ENCODE measurements at places on chromosomes 2 and 18.

GRCh38 chr2:138712212-138712979 is 67.8 kb downstream of the NXPH2 start:
- DNase-seq = no peak

DNA sequence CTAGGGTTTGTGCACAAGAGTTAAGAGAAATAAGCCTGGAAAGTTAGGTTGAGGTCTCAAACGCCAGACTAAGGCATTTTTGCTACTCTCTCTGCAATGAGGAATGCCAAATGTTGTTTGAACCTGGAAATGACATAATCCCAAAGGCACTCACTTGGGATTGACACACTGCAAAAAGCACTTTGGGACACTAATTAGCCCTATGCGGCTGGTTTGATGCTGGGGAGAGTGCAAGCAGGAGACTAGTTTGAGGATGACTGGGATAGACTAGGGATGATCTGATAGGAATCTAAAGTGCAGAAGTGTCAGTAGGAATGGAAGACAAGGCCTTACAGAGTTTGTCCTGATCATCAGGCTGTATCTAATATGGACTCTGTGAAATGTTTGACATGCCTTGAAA is 469.0 kb downstream of the SLC4A3 start:
- DNase-seq = no peak

DNA sequence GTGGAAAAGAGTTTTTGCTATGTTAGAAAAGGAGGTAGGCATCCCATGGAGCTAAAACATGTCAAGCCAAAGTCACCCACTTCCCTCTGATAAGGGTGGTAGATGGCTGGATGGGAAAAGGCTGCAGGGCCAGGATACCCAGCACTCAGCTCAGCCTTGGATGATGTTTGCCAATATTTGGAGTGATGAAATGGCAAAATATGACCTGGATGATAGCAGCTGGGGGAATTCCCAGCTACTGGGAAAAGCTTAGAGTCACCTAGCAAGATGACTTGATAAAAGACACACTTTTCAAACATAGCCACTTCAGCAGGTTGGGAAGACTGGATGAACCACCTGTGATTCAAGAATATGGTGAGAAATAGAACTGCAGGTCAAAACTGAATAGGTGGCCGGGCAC is 10.1 kb downstream of the RFX8 start:
- no peak for DNase-seq

DNA sequence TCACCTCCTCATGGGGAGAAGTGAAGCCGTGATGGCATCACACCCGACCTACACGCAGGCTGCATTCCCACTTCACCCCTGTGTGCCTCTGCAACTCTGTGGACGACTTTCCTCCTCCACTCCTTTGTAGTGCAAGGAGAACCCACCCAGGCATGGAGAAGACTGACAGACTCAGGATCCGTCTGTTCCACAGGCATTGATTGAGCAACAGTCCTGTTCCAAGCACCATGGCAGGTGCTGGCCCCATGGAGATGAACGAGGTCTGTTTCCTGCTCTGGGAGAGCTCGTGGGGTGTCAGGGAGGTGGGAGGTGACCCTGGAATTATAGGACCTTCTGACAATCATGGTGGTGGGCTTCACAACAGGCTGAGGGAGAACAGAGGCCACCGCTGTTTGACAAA is 284.7 kb upstream of the HDAC4 start:
- no peak for DNase-seq

DNA sequence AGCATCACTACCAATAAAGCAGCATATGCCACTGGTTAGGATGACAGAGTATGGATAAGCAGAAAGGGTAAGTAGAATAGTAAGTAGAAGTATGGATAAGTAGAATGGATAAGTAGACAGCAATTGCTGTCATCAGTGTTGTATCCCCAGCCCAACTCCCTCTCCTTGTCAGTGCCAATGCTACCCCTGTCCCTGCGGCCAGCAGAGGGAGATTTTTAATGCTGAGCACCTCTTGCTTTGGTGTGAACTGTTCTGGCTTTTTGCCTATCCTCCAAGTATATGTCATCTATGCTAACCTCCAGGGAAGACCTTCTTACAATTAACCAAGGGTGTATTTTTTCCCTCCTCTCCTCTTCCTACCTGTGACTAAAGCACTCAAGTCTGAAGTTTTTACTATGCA is 136.7 kb upstream of the SPHKAP start:
- DNase-seq = no peak

- no peak for DNase-seq
These were observed 15.9 kb upstream of the SERPINB11 start for GRCh38 chr18:63686871-63687270.

- no peak for DNase-seq
These were observed 56.4 kb upstream of the RBMS1 start for GRCh38 chr2:160550048-160550447.

GRCh38 chr18:22277758-22278157 is 108.4 kb downstream of the GATA6 start:
- DNase-seq = no peak

- DNase-seq = no peak
These were observed 19.3 kb downstream of the RBMS1 start for GRCh38 chr2:160474319-160474645.

- no peak for DNase-seq
These were observed 54.6 kb upstream of the ZFP36L2 start for GRCh38 chr2:43280994-43281393.

DNA sequence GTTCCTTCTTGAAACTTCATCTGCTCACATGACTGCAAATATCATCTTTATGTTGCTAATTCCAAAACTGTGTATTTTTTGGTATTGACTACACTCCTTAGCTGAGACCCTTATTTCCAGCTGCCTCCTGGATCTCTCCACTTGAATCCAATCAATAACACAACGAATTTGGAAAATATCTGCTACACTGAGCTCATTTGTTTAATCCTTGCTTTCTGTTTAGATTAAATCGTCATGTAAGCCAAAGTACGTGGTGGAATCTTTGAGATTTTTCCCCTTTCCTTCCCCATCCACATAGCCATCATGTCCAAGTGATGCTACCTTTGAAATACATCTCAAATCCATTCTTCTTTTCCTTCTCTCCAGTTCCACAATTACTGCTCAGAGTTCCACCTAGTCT is 15.6 kb downstream of the OTX1 start:
- DNase-seq = no peak

GRCh38 chr18:11826836-11827235 is 24.4 kb upstream of the CHMP1B start:
- no peak for DNase-seq

- no peak for DNase-seq
These were observed 137.1 kb downstream of the ZEB2 start for GRCh38 chr2:144382849-144383248.

- no peak for DNase-seq
These were observed 897.2 kb upstream of the CDH2 start for GRCh38 chr18:29074147-29074546.

DNA sequence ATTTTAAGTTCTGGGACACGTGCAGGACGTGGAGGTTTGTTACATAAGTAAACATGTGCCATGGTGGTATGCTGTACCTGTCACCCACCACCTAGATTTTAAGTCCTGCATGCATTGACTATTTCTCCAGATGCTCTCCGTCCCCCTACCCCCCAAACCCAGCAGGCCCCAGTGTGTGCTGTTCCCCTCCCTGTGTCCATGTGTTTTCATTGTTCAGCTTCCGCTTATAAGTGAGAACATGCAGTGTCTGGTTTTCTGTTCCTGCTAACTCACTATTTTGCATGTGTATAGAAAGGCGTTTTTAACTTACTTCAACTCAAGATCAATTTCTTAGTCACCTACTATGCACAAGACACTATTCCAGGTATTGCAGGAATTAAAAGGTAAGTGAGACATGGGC is 128.0 kb downstream of the PLCL1 start:
- DNase-seq = no peak

- DNase-seq = peak; percentile 62
These were observed 72.2 kb upstream of the THUMPD2 start for GRCh38 chr2:39851251-39851650.

DNA sequence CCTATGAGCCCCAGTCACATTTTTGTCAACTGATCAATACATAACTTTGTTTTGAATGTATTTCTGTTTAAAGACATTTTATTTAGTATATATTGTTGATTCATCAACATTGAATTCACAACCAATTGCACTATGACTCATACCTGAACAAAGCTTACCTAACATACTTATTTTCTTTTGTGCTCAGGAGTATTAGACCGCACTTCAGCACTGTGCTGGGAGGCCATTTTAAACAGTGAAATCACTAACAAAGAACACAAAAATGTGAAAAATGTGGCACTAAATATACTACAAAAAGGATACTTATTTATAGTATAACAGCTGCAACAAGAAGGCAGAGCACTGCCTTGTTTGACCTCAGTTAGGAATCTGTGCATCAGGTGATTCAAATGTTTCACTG is 12.4 kb upstream of the IFIH1 start:
- DNase-seq = no peak

DNA sequence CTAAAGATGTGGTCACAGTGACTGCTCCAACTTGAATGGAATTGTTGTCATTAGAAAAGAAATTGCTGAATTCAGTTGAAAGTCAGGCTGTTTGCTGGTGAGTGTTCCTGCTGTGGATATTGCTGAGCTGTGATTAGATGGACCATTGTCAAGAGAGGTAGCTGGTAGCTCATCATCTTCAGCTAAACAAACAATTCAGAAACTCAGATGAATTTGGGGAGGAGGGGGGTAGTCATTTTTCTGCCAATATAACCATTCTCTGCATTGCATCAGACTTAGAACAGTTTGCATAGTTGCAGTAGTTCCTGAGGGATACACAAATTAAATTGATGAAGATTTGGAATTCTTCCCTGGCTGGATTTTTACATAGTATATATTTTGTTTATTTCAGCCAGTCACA is 108.3 kb downstream of the MTCL1 start:
- peak; percentile 93 for DNase-seq

- DNase-seq = peak; percentile 46
These were observed 304.8 kb upstream of the FSIP2 start for GRCh38 chr2:185433824-185434223.

- no peak for DNase-seq
These were observed 42.4 kb downstream of the KLF7 start for GRCh38 chr2:207123335-207123744.

DNA sequence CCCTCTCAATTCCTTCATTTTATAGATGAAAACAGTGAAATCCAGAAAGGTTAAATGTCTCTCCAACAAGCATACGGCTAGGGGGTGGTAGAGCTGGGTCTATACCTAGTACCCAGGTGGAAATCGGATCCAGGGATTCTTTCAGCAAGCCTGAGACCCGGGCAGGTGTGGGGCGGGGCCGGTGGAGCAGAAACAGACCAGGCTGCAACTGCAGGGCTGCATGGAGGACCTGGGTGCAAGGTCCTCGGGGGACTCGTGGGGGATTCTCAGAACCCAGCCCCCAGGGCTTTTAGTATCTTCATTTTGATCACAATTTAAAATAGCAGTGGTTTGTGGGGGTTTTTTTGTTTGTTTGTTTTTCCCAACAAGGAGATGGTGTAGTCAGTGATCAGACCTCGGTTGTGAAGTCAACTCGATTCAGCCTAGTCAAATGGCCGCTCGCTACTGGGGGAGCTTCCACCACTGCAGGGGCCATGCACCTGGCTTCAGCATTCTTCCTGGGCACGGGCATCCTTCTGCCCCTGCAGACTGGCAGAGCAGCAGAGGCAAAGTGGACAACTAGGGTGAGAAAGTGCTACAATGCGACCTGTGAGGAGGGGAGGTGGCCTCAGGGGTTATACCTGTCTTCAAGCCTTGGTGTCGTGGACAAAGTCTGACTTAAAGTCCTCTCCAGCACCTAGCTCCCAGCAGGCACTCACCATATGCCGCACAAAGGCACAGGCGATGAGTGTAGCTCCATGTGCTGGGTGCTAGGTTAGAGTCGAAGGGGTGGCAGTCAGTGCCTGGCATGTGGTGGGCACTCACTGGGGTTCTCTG is 46.3 kb downstream of the GORASP2 start:
- no peak for DNase-seq

DNA sequence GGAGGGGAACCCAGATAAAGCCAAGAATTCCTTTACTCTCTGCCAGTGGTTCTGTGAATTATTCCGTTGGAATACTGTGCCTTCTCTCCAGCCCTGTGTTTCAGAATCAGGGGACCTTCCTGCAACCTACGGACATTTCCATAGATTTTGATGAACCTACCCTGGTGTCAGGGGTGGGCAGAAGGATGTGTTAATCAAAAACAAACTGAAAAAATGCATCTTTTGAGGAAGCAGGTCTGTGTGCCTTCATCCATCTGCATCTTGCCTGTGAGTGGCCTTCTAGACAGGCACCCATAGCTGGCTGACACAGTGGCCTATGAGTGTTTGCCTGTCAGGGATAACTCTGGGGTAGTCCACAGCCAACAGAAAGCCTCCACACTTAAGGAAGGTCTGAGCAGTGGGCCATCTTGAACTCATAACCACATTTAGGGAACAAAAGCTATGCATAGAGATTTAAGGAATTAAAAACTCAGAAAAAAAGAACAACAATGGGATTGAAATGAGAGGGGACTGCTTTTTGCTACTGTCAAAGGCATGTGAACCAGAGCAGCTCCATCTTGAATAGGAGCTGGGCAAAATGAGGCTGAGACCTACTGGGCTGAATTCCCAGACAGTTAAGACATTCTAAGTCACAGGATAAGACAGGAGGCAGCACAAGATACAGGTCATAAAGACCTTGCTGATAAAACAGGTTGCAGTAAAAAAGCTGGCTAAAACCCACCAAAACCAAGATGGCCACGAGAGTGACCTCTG is 45.9 kb upstream of the ITGA6 start:
- no peak for DNase-seq

- no peak for DNase-seq
These were observed 13.1 kb downstream of the CASP8 start for GRCh38 chr2:201273330-201273983.

DNA sequence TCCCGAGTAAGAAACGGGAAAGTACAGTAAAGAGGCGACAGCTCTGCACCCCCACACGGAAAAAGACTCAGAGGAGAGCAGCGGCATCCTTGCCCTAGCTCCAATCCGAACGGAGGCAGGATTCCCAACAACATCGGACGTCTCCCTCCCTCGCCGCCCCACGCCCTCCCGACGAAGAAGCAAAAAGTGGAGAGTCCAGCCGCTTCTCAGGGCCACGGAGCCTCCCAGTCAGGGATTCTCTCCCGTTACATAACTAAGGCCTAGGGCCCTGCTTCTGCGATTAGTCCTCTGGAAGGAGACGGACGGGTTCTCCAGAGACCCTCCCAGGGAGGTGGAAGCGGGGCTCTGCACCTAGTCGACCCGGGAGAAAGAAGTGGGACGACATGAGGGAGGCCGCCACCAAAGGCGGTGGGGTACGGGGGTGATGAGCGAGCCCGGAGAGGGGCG is 587 bp downstream of the SUMO1 start:
- no peak for DNase-seq

DNA sequence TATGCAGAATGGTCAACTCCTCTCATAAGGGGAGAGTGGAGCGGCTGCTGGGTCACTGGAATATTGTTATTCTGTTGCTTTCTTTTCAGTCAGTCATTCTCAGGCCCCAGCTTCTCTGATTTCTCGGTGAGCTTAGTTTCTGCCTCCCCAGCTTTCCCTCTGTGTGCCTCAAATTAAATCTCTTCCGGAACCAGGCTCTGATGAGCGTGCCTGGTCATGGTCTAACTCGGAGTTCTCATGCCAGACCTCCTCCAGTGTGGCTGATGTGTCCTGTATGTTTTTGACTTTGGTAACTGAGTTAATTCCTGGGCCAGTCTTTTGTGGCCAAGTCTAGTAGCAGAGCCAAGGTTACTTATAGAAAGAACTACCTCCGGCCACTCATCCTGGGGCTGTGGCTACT is 4.9 kb upstream of the STK11IP start:
- no peak for DNase-seq

- DNase-seq = no peak
These were observed 16.6 kb downstream of the SESTD1 start for GRCh38 chr2:179248024-179248348.
